GM23338 (cell line): ENCODE measurements at places on chromosomes 6 and 20. TPM values are rescaled to one million over a fixed set of nuclear protein-coding genes. Genes with fewer than 3 reads are reported as not detected.

KIAA1755 gene
- not detected in 2 replicates for polyA plus RNA-seq

RAB44 gene
- not detected in 2 replicates for polyA plus RNA-seq

STK38 gene
- 9.0 and 10.8 TPM in 2 replicates for polyA plus RNA-seq

VARS1 gene
- polyA plus RNA-seq = 66.0 and 71.2 TPM in 2 replicates

PKHD1 gene
- 0.02 and 0.03 TPM in 2 replicates for polyA plus RNA-seq

MYLK4 gene
- polyA plus RNA-seq = 0.03 TPM in 2 replicates

BTN1A1 gene
- polyA plus RNA-seq = 0.09 and 0.13 TPM in 2 replicates

ZNF831 gene
- polyA plus RNA-seq = not detected in 2 replicates

MUCL3 gene
- polyA plus RNA-seq = 0.32 and 0.40 TPM in 2 replicates

SLC22A1 gene
- 0.59 and 0.65 TPM in 2 replicates for polyA plus RNA-seq

PPP1R14C gene
- polyA plus RNA-seq = 0.90 and 1.1 TPM in 2 replicates

AGPAT1 gene
- polyA plus RNA-seq = 39.5 and 39.8 TPM in 2 replicates

SNAI1 gene
- polyA plus RNA-seq = 7.9 and 8.4 TPM in 2 replicates

TDP2 gene
- 41.8 and 46.8 TPM in 2 replicates for polyA plus RNA-seq

CTCFL gene
- 0.55 and 0.80 TPM in 2 replicates for polyA plus RNA-seq

TPBG gene
- polyA plus RNA-seq = 20.6 and 22.1 TPM in 2 replicates

ELOVL5 gene
- polyA plus RNA-seq = 66.9 and 83.3 TPM in 2 replicates

GPLD1 gene
- polyA plus RNA-seq = 3.4 and 3.8 TPM in 2 replicates

SLC35D3 gene
- 1.0 and 1.6 TPM in 2 replicates for polyA plus RNA-seq

BFSP1 gene
- polyA plus RNA-seq = 2.7 and 3.1 TPM in 2 replicates

LTB gene
- polyA plus RNA-seq = 0.83 and 1.7 TPM in 2 replicates

BNIP5 gene
- not detected in 2 replicates for polyA plus RNA-seq

AIG1 gene
- 84.7 and 88.4 TPM in 2 replicates for polyA plus RNA-seq
